ENCODE measurements at places on chromosomes 6 and 20.

DNA sequence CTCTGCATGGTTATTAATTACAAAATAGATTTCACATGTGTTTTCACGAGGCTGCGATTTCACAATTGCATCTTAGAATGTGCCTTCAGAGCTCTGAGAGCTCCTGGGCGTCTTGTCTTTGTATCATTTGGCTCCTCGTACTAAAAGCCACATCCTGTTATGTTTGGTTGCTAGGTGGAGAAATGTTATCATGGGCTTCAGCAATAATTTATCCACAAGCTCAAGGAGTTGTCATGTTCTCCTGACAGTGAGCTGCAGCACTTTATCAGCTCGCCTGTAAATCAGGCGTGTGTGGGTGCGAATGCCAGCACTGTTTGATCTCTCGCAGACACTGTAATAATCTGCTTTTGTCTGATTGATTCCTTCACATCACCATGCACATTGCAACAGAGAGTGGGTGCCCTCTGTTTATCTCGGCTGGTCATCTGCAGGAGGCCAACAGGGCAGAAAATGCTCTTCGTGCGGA lies 218.6 kb upstream of the ZFP64 start:
- no peak for DNase-seq

DNA sequence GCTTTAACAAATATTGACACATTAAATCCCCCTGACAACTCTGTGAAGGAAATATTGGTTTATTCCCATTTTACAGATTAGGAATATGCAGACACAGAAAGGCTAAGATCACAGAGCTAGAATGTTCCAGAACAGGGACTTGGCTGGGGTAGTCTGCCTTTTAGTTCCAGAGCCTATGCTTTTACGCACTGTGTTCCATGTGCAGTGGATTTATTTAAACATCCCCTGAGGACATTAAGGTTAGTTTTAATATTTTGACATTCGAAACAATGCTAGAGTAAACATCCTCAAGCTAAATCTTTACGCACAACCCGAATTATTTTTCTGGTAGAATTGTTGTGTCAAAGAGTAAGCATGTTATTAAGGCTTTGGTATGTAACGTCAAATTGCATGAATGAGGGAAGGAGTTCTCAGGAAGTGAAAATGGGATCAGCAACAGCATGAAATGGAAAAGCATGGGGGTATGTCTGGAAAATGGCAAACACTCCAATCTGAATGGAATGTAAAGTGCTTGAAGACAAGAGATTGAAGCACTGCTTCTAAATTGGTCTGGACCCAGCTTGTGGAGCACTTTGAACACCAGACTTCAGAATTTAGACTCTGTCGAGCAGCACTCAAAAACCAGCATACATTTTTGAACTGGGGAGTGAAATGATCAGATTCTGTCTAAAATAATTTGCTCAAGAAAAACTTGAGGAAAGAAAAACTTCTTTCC lies 429.9 kb downstream of the CD83 start:
- no peak for DNase-seq

DNA sequence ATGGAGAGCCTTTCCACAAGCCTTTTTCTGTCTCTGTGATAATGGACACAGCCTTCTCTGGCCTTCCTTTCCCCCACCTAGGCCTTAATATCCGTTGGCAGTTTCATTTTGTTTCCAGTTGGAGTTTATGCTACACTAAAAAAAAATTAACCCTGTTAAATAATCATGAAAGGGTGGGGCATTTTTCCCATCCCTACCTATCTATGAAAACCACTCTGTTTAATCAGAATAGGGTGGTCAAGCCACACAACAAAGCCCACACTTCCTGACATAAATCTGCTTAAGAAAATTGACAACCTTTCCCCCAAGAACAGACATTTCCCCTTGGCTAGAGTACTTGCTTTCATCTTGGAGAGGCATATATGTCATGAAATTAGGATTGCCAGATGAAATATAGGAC lies 14.2 kb downstream of the TXLNB start:
- DNase-seq, result no peak

DNA sequence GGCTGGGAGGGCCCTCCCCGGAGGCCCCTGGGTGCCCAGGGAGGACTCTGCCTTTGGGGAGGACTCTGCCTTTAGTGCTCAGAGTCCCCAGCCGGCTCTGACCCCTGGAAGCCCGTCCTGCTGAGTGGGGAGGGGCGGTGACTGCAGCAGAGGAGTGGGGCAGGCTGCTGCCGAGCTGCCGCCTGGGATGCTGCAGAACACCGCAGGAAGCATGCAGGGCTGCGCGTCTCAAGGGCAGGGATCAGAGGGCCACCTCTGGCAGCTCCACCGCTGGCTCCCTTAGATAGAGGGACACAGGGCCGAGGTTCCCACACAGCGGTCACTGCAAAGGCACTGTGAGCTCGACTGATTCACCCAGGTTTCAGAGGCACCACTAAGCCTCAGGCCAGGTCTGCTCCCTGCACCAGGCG lies 82.2 kb upstream of the GATA5 start:
- no peak for DNase-seq

DNA sequence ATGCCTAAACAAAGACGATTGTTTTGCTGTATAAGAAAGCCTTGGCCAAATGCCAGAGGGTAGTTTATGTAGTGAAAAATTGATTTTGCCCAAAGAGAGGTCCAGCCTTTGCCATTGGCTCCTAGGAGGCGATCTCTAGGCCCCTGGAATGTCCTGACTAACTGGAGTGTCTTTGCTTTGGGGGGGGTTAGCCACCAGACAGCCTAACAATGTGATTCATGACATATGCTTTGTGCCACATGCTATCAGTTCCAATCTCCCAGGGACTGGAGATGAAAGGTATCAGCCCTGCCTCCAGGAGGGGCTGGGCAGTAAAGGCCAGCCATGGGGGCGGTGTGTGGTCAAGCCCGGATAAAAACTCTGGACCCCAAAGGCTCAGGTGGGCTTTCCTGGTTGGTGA lies 32.7 kb upstream of the TUBB2A start:
- DNase-seq, result no peak

DNA sequence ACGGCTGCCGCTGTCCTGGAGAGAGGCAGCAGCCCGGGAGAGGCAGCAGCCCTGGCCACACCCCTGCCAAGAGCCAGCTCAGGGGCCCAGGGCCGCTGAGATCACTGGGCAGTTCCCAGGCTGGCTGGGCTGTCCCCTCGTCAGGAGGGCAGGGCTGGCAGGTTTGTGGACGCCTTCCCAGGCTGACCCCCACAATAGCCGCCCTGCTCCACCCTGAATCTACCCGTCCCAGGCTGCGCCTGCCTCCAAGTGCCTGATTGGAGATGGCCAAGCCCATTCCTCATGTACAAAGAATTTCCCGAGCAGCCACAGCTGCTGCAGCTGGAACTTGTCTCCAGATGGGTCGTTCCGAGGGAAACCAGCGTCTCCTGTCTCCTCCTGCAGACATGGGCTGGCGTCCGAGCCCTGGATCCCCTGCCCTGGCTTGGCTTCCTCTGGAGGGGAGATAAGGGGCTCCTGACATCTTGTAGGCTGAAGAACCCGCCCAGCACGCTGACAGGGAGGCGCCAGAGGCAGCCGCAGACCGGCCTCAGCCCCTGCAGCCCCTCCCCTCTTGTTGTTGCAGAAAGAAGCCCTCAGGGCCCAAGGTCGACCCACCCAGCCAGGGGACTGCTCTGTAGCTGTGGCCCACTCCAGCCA lies 9.4 kb upstream of the GATA5 start:
- DNase-seq, result no peak

DNA sequence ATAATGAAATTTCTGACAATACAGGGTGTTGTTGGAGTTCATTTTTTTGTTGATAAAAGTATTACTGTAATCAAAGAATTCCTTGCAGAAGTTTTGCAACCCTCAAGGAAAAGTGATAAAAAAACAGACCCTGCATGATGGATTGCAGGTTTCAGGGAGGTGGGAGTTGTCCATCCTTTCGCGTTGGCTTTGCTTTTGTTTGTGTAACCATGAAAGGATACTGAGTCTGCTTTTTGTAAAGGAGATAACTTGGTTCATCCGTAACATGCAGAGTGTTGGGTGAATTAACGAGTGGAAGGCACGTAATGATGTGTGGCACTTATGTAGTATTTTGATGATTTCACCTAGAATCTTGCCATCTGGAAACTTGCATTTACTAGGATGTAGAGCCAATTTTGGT lies 23.6 kb downstream of the FOXO3 start:
- DNase-seq, result no peak

GRCh38 chr6:149031859-149032598 lies 285.2 kb downstream of the UST start:
- DNase-seq, result no peak

DNA sequence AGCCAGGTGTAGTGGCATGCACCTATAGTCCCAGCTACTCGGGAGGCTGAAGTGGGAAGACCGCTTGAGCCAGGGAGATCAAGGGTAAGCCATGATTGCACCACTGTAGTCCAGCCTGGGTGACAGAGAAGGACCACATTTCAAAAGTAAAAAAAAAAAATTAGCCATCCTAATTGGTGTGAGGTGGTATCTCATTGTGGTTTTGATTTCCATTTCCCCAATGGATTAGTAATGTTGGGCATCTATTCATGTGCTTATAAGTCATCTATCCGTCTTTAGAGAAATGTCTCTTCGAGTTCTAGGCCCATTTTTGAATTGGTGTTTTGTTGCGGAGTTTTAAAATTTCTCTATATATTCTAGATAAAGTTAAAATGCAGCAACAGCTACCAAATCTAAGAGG lies 21.7 kb downstream of the ABHD12 start:
- no peak for DNase-seq

DNA sequence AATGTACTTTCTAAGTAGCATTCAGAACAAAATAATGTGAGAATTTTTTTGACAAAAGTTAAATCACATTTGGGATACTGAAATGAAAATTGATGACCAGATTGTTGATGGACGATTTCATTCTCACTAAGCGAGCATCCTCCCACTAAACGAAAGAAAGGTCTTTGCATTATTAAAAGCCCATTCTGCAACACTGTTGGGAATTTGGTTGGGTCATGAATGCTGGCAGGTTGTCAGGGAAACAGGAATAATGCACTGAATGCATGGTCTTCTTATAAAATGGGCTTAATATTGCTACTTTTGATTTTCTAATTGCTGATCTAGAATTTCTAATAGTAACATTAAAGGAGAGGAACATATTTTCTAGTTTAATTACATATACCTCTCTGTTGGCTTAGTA lies 229.8 kb downstream of the NKAIN2 start:
- DNase-seq, result no peak

DNA sequence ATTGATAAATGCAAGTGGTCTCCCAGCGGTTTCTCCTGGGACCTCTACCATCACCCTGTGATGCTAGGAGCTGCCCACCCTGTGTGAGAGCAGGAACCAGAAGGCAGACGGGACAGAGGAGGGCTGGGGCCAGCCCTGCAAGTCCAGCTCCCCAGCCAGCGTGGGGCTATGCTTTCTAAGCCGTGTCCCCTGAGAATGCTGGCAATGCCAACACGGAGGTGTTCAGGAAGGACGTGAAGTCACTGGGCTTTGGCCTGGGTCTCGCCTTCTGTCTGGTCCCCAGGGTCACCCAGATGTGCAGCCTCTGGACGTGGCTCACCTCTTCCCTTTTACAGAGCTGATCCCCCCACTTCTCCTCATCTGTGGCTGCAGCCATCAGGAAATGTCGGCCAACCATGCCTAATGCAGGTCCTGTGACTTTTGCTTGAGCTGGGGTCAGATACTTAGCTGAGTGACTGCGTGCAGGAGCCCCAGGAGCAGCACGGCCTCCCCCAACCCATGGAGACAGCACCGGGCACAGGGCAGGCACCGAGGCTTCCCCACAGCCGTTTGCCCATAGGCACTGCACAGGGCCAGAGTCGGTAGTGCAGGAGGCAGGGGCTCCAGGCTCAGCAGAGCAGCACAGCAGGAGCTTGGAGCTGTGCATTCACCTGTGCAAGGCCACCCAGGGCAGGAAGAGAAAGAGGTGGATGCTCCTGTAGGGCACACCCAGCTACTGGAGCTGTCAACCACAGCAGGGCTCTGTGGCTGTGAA lies 66.2 kb downstream of the GNAS-AS1 start:
- no peak for DNase-seq

- no peak for DNase-seq
These were observed 16.0 kb downstream of the DIDO1 start for GRCh38 chr20:62910217-62910766.

GRCh38 chr6:46502486-46503119 lies 11.4 kb upstream of the RCAN2 start:
- no peak for DNase-seq

- DNase-seq, result no peak
These were observed 36.8 kb downstream of the PSMB9 start for GRCh38 chr6:32890831-32891230.

- DNase-seq, result no peak
These were observed 118.0 kb downstream of the HFE start for GRCh38 chr6:26205161-26205624.

DNA sequence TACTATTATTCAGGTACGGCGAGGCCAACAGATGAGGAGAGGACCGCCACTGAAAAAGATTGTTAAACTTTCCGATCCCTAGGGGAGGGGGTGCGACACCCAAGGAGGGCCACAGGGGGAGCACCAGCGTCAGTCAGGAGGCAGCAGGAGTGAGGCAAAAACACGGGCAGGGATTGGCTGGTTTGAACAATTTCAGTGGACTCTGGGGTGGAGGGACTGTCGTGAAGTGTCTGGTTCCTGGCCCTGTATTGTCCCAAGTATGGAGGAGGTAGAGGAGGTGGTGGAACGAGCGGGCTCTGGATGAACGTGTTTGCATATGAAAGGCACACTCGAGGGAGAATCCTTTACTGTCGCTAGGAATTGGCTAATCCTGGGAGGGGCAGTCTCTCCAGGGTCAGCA lies 32.5 kb upstream of the MCUR1 start:
- DNase-seq, result peak; percentile 43

DNA sequence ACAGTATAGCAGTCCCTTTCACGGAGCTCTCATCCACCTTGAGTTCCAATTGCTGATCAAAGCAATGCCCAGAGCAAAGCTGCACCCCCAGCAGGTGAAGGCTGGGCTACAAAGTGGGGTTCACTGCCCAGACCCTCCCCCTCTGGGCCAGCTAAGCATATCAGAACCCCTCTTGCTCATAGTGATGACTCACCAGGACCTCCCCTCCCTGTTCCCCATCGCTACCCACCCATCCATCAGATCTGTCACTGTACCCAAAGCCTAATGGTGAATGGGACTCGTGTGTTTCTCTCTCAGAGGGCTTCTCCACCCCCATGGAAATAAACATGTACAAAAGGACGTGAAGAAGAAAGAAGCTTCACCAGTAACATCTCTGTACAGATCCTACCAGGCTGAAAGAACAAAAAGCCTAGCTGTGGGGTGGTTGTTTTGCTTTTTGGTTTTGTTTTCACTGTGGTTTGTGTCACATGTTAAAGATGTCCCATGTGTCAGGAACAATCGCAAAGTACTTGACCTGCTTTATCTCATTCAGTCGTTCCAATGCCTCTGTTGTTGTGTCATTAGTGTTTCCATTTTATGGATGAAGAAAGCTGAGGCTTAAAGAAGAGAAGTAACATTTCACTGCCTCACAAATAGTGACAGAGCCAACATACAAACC lies 518.5 kb downstream of the CD83 start:
- no peak for DNase-seq

GRCh38 chr6:148288541-148288940 lies 54.1 kb upstream of the SASH1 start:
- DNase-seq, result no peak

GRCh38 chr6:144033816-144034735 lies 26.0 kb upstream of the PLAGL1 start:
- no peak for DNase-seq

All from HuH-7.5 (cell line).